ENCODE measurements at places on chromosomes 2 and 18. TPM values are rescaled to one million over a fixed set of nuclear protein-coding genes. Genes with fewer than 3 reads are reported as not detected.
A peak's percentile ranks its signal among the peaks of the same experiment; 100 is the strongest.

DNA sequence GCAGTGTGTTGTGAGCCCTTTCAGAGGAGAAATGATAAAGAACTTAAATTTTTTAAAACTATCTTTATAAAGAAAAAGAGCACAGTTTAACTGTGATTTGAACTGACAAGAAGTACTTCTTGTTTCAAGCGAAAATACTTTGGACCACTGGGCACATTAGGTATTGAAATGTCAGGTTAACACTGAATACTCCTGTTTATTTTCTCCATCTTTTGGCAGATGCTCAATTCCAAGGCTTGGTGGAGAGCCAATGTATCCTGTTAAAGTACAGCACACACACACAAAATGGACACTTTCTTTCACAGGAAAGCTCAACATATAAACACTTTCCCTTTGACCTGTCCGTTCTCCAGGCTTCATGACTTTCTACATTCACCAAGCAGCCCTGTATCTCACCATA lies 32.6 kb upstream of the SP3 start:
- no peak overlapping the region for H3K4me3 ChIP-seq
- DNase-seq, result no peak
- H3K36me3 ChIP-seq, result no peaks in the 10 kb centered on the region
- H3K4me1 ChIP-seq, result no peaks in the 10 kb centered on the region
- no peaks in the 10 kb centered on the region for H3K27me3 ChIP-seq
- H3K27ac ChIP-seq, result no peak overlapping the region

Gene MRPL33
- total RNA-seq, result 85.0 TPM

DNA sequence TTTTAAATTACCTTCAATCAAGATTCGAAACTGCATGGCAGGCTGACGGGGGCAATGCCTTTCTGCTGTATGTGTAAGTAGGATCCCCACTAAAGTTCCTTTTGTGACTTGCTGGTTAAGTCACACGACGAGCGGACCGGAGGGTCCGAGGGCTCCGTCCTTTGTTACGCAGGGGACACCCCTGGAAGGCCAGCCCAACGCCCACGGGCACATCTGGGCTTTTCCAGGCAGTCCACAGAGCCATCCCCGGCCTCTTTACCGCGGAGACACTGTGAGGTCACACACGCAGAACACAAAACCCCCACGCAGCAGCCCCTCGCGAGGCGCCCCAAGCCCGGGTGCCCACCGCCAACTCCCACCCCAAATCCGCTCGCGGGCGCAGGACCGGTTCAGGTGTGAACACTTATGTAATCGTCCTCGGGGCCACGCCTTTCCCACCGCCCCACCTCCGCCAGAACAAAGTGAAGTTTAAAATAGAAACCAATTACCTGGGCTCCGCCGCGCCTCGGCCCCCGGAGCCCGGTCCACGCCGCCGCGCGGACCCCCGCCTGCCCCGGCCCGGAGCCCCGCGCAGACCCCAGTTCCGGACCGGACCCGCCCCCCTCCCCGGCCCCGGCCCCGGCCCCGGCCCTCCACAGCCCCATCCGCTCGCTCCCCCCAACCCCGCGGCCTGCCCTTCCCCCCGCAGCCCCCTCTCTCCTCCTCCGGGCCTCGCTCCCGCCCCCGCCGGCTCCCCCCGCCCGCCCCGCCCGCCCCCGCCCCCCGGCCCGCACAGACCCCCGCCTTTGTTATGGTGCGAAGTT lies 4.2 kb downstream of the ZNF516 start:
- DNase-seq, result peak; percentile 61
- H3K36me3 ChIP-seq, result no peaks in the 10 kb centered on the region
- H3K4me1 ChIP-seq, result no peaks in the 10 kb centered on the region
- H3K27ac ChIP-seq, result peak overlapping the region; percentile 0
- H3K4me3 ChIP-seq, result peak overlapping the region; percentile 54
- H3K27me3 ChIP-seq, result no peaks in the 10 kb centered on the region

DNA sequence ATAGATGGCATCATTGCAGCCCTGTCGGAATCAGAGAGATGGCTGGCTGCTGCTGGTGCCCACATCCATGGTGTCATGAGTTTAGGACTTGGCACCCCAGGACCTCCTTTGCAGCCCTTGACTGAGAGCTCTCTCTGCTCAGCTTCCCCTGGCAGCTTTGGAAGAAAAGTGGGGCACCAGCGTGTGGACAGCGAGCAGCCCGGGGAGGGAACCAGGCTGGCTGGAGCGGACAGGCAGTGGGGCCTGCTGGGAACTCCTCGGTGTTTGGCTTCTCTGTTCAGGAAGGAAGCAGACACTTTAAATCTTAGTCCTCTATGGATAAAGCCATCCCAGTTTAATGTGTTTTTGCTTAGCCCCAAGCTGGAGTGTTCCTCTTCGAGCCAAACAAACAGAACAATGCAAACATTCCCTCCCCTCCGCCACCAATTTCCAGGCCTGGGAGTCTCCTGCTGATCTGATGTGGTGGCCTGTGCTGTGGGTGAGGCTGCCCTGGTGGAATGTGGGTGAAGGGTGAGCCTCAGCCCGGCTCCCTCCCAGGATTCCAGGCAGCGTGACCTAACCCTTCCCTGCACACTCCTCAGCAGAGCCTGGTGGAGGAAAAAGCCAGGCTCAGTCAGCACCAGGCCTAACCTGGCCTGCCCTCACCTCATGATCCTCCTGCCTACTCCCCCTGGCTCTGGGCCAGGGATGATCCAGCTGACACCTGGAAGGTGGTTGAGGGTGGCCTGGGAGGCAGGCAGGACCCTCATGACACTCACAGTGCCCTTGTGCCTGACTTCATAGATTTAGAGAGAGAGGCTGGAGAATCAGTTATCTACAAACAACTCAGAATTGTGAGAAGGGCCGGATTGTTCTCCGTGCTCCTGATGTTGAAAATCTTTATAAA lies 21.6 kb upstream of the ITGB6 start:
- H3K27me3 ChIP-seq, result no peaks in the 10 kb centered on the region
- no peaks in the 10 kb centered on the region for H3K36me3 ChIP-seq
- no peak overlapping the region for H3K4me3 ChIP-seq
- no peak for DNase-seq
- H3K27ac ChIP-seq, result no peak overlapping the region

DNA sequence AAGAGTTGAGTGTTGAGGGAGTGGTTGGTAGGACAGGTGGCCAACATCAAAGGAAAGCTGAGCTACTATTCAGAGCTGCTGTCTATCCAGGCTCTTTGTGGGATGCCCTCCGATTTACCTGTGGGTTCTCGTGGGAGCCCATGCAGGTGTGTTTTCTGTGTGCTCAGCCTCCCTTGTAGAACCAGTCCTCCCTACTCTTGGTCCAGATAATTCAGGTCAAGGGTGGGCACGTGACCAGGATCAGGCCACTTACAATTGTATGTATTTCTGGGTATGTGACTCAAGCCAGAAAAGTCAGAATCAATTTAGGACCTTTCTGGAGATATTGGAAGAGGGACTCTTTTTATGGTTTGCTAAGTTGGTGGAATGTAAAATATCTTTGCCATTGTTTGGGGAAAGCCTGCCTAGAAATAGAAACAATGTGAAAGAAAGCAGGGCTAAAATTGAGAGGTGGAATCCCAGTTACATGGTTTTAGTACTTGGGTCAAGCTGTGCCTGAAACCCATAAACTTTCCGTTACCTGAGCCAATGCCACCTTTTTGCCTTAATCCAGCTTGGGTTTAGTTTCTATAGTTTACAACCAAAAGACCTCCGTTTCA lies 93.2 kb downstream of the PDCL3 start:
- H3K4me3 ChIP-seq, result no peak overlapping the region
- no peak overlapping the region for H3K27ac ChIP-seq
- H3K36me3 ChIP-seq, result no peaks in the 10 kb centered on the region
- no peaks in the 10 kb centered on the region for H3K4me1 ChIP-seq
- H3K27me3 ChIP-seq, result no peaks in the 10 kb centered on the region

DNA sequence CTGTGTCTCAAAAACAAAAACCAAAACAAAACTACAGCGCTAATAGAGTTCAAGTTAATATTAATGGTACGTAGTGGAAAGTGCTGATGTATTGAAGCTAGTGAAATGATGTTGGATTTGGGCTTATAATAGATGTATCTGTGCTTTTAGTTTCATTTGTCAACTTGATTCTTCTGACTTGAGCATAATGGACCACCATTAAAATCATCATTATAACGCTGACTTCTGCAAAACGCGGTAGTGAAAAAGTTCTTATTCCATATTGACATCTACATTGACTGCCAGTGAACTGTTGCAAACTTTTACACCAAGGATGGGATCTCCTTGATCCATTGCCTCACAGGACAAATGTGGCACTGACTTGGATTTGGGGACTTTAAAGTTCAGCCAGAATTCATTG lies 85.0 kb downstream of the LPIN1 start:
- no peaks in the 10 kb centered on the region for H3K4me1 ChIP-seq
- H3K36me3 ChIP-seq, result no peaks in the 10 kb centered on the region
- H3K4me3 ChIP-seq, result no peak overlapping the region
- H3K27ac ChIP-seq, result no peak overlapping the region

DNA sequence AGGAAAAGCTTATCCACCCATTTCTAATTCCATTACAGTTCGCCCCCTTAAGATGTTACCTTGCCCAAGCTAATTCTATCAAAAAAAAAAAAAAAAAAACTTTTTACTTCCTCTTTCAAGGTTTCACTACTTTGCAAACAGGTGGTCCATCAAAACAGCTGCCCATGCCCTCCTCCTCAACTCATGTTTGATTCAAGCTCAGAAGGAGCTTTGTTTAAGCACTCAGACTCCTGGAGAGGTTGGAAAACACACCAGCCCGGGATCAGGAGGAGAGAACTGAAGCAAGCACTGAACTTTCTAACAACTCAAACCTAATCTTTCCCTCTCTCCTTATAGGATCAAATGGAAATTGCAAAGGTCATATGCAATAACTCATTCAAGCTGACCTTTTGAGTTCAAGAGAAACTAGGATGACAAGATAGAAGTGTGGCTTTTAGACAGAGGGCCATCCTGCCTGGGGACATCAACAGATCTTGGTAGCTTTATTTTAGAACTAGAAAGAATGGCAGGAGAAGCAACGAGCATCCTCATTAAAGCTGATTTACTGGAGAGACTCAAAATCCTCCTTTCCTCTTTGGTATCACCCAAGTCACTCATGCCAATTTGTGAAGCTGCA lies 28.3 kb upstream of the FZD7 start:
- H3K36me3 ChIP-seq, result no peaks in the 10 kb centered on the region
- DNase-seq, result no peak
- no peak overlapping the region for H3K27ac ChIP-seq
- no peaks in the 10 kb centered on the region for H3K4me1 ChIP-seq
- H3K4me3 ChIP-seq, result no peak overlapping the region
- no peaks in the 10 kb centered on the region for H3K27me3 ChIP-seq

- DNase-seq, result peak; percentile 93
- H3K4me3 ChIP-seq, result peak overlapping the region; percentile 78
- no peaks in the 10 kb centered on the region for H3K36me3 ChIP-seq
Measured at GRCh38 chr18:12308386-12309100, 502 bp downstream of the TUBB6 start.

Gene RAB31
- 107 TPM for total RNA-seq

DNA sequence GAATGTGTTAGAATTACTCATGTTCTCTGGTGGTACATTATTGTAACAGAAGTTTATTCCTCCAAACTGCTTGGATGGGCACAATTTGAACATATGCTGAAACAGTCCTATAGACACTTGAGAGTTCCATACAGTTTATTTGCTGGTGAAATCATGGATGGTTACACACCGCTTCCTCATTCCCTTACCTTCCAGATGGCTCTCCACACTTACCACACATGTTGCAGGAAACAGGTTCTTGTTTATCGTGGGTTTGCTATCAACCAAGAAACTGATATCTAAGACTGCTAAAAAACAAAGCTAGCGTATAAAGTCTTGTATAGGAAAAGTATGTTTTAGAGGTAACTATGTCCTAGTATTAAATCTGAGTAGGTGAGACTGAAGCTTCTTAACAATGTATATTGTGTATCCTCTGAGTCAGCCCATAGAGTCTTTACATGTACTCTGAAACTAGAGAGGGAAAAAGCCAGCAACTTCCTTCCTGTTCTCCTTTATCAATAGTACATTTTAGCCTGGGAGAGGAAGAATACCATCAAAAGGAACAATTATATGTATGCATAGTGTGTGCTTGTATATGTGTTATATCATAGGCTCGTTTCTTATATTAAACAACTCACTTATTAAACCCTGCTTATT lies 313.1 kb downstream of the PLCL1 start:
- no peaks in the 10 kb centered on the region for H3K36me3 ChIP-seq
- no peaks in the 10 kb centered on the region for H3K27me3 ChIP-seq
- no peak for DNase-seq

Gene LIMS3
- total RNA-seq, result 16.6 TPM

GRCh38 chr18:28176948-28177827 lies at the start of gene CDH2:
CDH2 (minus strand) TSS chr18:28177130; CDS start chr18:28177022, 108 bp downstream.
- peak within 1 kb of the TSS; percentile 53 for H3K27ac ChIP-seq
- DNase-seq, result peak; percentile 77
- no peaks in the 10 kb centered on the region for H3K4me1 ChIP-seq
- peak within 1 kb of the TSS; percentile 81 for H3K4me3 ChIP-seq
- no peaks in the 10 kb centered on the region for H3K36me3 ChIP-seq

GRCh38 chr2:102186791-102187495 lies at the start of gene IL1RL2:
IL1RL2 (plus strand) TSS chr2:102187023; CDS start chr2:102187868, 845 bp downstream.
- H3K27ac ChIP-seq, result no peak within 1 kb of the TSS
- no peaks in the 10 kb centered on the region for H3K27me3 ChIP-seq
- DNase-seq, result no peak
- H3K4me1 ChIP-seq, result no peaks in the 10 kb centered on the region
- peak within 1 kb of the TSS; percentile 27 for H3K4me3 ChIP-seq

Gene RAX
- total RNA-seq, result not detected

GRCh38 chr2:203790134-203790852 lies 77.3 kb upstream of the CTLA4 start:
- DNase-seq, result no peak
- H3K27me3 ChIP-seq, result no peaks in the 10 kb centered on the region
- no peak overlapping the region for H3K4me3 ChIP-seq
- H3K36me3 ChIP-seq, result no peaks in the 10 kb centered on the region
- H3K4me1 ChIP-seq, result no peaks in the 10 kb centered on the region

Gene MALT1
- 21.5 TPM for total RNA-seq

DNA sequence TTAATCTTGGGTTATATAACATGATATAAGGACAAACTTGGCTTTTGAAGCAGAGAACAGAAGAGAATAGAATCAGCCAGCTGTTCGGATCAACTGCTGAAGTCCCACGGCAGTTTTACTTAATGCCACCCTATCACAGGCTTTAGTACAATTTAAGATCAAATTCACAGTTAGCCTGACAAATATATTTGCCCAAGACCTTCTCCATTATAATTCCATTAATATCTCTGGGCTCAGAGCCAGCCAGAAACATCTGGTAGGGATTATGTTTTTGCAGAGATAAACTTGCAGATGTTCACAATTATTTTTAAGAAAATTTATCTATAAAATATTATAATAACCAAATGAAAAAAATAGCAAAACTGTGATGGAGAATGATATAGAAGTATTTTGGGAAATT lies 381.4 kb downstream of the RAD51AP2 start:
- no peaks in the 10 kb centered on the region for H3K27me3 ChIP-seq
- H3K36me3 ChIP-seq, result no peaks in the 10 kb centered on the region
- no peak overlapping the region for H3K27ac ChIP-seq
- no peak overlapping the region for H3K4me3 ChIP-seq
- DNase-seq, result no peak
- H3K4me1 ChIP-seq, result no peaks in the 10 kb centered on the region

- no peak for DNase-seq
- H3K27me3 ChIP-seq, result no peaks in the 10 kb centered on the region
- H3K4me3 ChIP-seq, result no peak overlapping the region
- no peaks in the 10 kb centered on the region for H3K36me3 ChIP-seq
- H3K27ac ChIP-seq, result no peak overlapping the region
Measured at GRCh38 chr2:196066291-196067087, 2.1 kb downstream of the DNAH7 start.

Gene DNER
- total RNA-seq, result 1.1 TPM

Data from aorta (tissue), 5 donors.